ENCODE measurements at places on chromosomes 3 and 15.

DNA sequence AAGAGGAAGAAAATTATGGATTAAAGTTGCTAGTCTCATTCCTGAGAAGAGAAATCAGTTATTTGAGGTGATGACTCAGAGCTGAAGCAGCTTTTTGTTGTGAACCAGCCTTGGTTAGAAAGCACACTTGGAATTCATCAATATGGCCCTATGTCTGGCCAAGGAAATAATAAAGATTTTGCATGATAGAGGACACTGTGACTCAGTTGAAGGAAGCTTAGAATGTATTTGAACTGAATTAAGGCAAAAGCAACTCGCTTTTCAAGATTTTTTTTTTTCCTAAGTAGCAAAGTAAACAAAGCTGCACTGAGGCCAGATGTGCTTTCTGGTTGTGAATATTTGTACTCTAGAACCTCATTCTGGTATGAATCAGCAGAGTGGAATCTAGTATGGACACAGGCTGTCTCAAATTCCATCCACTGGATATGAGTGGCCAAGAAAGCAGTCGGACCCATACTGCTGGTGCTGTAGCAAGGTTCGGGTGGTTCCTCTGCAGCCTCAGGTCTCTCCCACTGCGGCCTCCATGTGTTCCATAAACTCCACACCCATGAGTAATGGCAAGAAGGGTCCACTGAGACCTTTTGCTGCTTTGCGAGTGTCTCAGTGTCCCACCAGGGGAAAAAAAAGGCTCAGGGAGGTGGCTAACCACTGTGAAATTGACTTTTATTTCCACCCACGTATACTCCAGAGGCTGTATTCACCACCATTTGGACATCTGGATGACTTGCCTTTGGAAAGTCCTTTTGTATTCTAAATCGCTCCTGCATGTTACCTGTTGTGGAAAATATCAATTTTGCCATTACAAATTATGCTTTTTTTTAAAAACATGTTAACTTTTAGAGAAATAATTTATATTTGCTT, 53.1 kb downstream of the TGFBR2 start:
- no peak for DNase-seq

DNA sequence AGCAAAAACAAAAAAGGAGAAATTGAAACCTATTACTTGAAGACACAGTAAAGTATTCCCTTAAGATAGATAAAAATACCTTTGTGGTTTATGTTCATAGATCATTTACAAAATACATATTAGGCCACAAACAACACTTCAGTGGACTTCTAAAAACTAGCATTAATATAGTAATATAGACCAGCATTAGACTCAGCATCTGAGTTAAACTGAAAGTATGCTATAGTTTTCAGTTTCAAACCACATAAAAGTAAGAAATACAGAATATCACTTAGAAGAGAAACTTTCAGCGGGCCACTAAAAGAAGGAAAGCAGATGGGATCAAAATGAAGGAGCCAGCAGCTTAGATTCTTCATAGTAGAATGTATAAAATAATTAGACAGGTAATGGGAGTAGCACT, 86.6 kb downstream of the MSL2 start:
- DNase-seq, result no peak

DNA sequence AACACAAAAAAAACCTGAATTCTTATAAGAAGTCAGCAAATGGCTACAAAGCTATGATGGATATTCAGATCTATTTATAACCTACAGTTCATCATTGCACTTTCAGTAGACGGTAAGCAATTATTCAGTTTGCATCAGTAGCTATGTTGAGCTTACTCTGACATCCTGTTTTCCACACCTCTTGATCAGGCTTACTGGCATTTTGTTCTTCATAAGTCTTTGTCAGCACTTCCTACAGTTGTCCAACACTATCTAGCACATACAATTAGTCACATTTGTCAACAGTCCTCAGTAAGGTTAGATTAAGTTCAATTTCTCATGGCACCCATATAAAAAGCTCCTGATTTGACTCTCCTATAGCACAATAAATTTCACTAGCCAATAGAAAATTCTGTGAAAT, 71.2 kb upstream of the ST3GAL6 start:
- DNase-seq, result no peak

DNA sequence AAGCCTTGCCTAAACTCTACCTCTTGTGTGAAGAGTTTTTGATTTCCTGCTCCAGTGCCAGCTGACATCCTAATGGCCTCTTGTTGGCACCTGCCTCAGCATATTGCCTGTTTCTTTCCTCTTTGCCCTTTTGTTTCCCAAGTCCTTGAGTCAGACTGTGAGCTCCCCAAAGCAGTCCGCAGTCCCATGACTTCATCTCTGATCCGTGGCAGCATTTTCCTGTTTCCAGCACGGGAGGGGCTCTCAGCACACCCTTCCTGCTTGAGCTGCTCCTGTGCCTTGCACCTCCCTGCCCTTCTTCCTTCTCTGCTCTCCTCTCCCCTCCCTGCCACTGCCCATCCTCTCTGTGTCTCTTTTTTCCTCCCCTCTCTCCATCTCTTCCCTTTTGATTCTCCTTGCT, 179.6 kb downstream of the EPHB1 start:
- no peak for DNase-seq

- no peak for DNase-seq
These were observed 288.0 kb upstream of the CTNNB1 start for GRCh38 chr3:40911264-40911663.

DNA sequence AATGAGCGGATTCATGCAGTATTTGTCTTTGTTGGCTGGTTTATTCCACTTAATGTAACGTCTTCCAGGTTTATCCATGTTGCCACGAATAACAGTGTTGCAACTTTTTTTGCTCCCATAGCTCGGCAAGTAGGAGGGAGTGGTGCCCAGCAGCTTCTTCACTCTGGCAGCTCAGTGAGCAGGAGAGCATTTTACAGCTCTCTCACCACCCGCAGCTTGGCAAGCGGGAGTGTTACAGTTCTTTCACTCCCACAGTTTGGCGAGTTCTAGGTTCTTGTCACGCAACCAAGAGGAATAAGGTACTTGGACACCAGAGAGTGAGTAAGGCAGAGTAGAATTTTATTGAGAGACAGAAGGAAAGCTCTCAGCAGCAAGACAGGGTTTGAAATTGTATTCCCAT, 935.2 kb downstream of the TBL1XR1 start:
- no peak for DNase-seq

- no peak for DNase-seq
These were observed 65.2 kb downstream of the CGGBP1 start for GRCh38 chr3:87993566-87993965.

DNA sequence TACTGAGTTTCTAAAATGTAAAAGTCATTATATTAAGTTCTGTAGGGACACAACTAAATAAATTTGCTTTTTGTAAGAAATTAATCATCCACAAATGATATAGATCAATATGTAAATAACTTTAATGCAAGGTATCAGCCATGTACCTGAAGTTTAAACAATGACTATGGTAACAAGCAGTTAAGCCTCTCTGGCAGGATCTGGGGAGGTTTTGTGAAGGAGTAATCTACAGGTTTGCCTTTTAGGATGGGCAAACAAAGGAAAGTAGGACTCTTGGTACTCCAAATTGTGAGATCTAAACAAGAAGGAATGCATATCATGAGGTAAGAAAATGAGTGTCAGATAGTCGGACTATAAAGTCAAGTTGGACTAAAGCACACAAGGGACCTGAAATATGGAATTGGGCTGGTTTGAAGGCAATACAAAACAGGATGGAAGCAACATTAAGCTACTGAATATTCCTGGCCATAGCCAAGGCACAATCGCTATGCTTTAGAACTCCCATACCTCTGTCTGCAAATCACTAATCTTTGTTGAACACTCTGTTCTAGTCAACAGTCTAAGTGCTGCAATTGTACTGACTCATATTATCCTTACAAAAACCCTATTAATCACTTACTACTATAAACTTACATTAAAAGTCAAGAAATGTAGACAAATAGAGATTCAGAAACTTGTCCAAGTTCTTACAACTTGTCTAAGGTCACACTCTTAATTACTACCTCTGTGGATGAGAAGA, 412.8 kb downstream of the DIPK2A start:
- no peak for DNase-seq

GRCh38 chr3:54783611-54784010, 144.2 kb downstream of the LRTM1 start:
- DNase-seq, result no peak

GRCh38 chr15:79332824-79333510, 22.1 kb downstream of the TMED3 start:
- no peak for DNase-seq

Data from activated T-cell treated with anti-CD3 and anti-CD28 coated beads for 1 hour (primary cell).